Dermis blood vessel endothelial cell (primary cell): ENCODE measurements at places on chromosomes 16 and 17.

- no peak for DNase-seq
Measured at GRCh38 chr17:79948406-79948944, 87.2 kb downstream of the TBC1D16 start.

DNA sequence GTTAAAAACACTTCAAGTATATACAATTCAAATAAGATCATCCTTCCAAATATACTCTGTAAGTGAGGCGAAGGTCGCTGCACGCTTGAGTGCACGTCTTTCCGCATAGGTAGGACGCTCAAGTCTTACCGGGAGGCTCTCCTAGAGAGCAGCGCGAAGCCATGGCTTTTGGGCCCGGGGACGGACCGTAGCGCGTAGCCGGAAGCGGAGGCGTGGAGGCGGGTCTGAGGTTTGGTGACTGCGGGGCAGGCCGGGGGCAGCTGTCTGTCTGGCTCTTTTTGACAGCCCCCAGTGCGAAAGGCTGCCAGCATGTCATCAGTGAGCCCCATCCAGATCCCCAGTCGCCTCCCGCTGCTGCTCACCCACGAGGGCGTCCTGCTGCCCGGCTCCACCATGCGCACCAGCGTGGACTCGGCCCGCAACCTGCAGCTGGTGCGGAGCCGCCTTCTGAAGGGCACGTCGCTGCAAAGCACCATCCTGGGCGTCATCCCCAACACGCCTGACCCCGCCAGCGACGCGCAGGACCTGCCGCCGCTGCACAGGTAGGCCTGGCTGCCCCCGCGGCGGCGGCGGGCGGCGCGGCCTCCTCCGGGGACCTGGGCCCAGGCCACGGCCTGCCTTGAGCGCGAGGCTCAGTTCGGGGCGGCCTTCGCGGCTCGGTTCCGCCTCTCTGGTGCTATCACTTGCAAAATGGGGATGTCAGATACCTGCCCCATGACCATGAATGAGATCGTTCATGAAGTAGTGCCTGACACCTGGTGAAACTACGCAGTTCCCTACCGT is at the start of gene LONP2:
TSS of gene LONP2 (plus strand) at position 221 of the 783 bp plus-strand sequence. CDS start at position 310, 89 bp downstream.
- peak; percentile 94 for DNase-seq

- DNase-seq: no peak
Measured at GRCh38 chr16:52827456-52827855, 225.2 kb downstream of the CHD9NB start.

GRCh38 chr17:82217120-82217529 is 4.5 kb upstream of the CCDC57 start:
- DNase-seq: peak; percentile 54

GRCh38 chr17:63694950-63695773 is 4.8 kb downstream of the LIMD2 start:
- DNase-seq: no peak
